A172 (cell line): ENCODE measurements at places on chromosomes 2 and 18.

GRCh38 chr2:44362207-44363015 is 664 bp downstream of the CAMKMT start:
- peak; percentile 37 for DNase-seq

GRCh38 chr2:202154613-202155012 is 81.6 kb downstream of the KIAA2012 start:
- no peak for DNase-seq

DNA sequence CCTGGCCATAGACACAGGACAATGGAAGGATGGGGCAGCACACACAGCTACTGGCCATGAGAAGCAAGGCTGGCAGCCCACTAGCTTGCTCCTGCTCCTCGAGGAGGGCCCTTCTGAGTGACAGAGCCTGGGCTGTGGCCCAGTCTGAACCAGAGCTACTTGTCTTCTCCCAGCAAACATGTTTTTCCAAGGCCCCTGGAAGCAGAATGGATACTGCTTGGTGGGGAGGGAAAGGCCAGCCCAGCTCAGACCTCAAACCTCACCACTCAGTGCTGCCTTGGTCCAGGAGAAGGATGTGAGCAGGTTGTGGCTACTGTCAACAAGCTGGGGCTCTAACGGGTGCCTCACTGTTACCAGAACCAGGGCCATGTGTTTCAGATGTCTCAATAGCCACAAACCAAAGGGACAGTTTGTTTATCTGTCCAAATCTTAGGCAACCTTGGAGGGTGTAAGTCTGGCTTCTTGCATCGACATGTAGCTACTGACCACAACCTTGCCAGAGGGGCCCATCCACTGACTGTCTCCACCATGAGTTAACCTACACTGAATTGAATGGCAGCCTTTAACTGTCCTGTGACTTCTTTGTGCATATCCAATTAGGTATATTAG is 98.6 kb downstream of the TGFA start:
- DNase-seq = no peak

DNA sequence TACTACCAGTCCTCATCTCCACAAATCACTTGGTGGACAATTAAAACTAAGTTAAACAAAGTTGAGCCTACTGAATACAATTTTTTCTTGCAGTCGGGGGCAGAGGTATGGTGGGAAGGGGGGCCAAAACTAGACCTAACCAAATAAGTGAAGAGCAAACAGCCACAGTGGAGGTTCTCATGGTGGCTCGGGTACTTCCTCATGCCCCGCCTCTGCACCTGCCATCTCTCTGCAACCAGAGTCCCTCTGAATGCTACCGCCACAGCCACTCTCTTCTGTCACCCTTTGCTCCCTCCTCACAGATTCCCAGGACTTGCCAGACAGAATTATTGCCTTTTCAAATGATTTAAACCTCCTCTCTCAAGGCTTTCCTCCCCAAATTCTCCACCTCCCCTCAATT is 204.2 kb downstream of the TMEM247 start:
- DNase-seq = no peak

DNA sequence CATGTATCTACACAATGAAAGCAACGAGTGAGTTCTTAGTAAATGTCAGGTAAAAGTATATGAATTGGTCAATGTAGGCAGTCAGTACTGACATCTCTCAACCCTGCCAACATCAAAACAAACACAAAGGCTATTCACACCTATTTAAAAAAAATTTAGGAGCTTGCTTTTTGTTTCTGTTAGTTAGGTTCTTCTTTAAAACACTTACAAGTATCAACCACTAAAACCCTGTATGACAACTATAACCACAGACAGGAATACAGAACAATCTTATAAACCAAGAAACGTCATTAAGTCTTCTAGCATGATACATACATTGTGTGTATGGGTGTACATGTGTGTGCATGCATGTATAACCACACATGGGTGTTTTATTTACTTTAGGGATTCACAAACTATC is 131.0 kb downstream of the TCF4 start:
- DNase-seq = no peak
